Stimulated activated CD4-positive, alpha-beta T cell treated with anti-CD3 and anti-CD28 coated beads, Interleukin-4, amount 100 ng/mL, for 1 hour (primary cell): ENCODE measurements at places on chromosomes 5 and 9.

- DNase-seq: no peak
Observed at GRCh38 chr9:100167915-100168654, 69.0 kb downstream of the INVS start.

GRCh38 chr5:20347334-20347733 lies 359.3 kb upstream of the CDH18 start:
- DNase-seq: no peak

DNA sequence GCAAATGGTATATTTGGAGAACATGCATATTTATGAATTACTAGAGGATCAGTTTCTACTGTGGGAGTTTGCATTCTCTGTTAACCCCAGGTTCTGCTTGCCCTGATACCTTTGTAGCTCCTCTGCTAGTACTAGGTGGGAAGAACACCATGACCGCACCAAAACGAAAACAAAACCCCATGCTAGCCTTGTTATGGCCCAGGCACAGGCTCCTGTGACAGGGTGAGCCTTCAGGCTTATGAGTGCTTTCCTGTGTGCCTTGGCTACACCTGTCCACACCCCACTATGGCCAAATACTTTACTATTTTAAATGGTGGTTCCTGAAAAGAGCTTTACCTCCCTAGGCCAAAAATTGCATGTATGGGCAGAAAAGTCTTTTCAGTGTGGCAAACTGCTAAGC lies 94.8 kb downstream of the PPIC start:
- DNase-seq: no peak

GRCh38 chr5:53507013-53507412 lies 26.6 kb downstream of the FST start:
- no peak for DNase-seq

DNA sequence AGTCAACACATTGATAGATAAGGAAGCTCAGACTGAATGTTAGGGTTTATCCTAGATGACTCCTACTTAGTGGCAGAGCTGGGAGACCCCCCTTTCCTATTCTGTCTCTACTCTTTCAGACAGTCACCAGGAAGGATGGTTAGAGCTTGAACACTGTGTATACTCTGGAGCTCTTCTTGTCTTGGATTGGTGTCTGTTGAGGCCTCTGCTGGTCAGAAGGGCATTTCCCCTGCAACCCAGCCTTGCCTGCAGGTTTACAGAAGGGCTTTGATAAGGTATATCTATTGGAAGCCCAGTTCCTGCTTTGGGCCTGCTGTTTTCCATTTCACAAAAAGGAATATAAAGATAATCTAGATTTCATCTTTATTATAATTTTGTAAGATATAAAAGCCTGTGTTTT lies 71.8 kb downstream of the KDM4C start:
- no peak for DNase-seq

GRCh38 chr5:122499585-122499984 lies 187.5 kb downstream of the SNCAIP start:
- no peak for DNase-seq
